ENCODE measurements at places on chromosomes 4 and X. TPM values are rescaled to one million over a fixed set of nuclear protein-coding genes. Genes with fewer than 3 reads are reported as not detected.

DNA sequence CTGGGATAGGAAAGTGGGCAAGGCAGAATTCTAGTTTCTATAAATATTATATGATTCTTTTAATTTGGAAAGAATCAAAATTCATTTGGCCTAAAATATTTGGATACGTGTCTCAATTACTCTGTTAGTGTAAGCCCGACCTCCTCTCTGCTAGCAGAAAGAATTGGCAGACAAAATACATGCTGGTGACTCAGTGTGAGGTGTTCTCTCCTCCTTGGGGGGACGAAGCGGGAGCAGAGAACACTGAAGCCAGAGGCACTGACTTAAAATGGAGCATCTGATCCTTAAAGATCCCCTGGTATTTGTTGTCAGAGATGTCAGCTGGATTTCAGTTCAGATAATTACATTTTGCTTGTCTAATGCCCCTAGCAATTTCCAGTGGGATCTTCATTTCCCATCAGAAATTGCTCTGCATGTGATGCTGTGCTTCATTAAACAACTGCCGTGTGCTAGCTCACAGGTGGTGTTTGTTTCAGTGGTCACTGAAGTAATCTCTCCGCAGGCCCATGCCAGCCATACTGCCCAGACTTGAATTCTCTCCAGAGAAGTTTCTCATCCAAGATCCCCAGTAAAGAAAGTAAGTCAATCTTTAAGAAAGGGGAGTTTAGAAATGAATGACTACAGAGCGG, 188.7 kb upstream of the TLL1 start:
- DNase-seq, result no peak

DNA sequence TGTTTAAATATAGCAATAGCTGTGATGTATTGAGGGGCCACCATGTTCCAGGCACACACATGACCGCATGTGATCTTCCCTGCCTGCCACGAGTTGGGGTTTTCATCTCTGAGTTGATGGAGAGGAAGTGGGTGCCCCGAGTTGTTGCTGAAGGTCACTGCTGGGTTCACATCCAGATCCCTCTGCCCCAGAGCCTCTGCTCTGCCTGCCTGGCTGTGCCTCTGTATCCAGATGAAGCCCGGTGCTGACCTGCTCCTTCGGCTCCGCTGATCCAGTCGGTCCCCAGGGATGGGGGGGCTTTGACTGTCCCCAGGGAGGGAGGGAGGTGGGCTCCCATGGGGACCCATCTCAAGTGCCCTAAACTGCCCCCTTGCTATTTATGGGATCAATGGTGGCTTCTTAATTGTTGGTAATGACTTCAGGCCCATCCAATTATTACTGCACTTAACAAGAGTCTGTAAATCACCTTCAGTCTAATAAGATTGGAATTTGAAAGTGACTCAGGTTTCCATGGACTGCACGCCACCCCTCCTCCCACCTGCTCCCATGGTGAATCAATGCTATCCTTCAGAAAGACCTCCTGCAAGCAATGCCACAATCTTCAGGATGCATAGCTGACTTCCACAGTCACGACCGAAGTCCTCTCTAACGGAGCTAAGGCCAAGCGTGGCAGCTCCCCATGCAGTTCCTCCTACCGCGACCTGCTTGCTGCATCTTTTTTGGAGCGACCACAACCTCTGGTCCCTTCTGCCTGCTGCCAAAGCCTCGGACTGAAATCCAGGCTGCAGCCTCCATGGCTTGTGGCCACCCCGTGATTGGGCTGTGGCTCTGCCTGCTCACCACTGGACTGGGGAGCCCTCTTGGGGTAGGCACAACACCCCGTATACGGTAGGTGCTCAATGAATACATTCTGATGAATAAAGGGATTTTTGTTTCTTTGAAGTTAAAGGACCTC, 73.1 kb downstream of the CPZ start:
- DNase-seq, result no peak

GRCh38 chrX:50117476-50117875, 83.3 kb downstream of the AKAP4 start:
- DNase-seq, result no peak

- no peak for DNase-seq
Observed at GRCh38 chr4:169200361-169201030, 70.3 kb downstream of the SH3RF1 start.

DNA sequence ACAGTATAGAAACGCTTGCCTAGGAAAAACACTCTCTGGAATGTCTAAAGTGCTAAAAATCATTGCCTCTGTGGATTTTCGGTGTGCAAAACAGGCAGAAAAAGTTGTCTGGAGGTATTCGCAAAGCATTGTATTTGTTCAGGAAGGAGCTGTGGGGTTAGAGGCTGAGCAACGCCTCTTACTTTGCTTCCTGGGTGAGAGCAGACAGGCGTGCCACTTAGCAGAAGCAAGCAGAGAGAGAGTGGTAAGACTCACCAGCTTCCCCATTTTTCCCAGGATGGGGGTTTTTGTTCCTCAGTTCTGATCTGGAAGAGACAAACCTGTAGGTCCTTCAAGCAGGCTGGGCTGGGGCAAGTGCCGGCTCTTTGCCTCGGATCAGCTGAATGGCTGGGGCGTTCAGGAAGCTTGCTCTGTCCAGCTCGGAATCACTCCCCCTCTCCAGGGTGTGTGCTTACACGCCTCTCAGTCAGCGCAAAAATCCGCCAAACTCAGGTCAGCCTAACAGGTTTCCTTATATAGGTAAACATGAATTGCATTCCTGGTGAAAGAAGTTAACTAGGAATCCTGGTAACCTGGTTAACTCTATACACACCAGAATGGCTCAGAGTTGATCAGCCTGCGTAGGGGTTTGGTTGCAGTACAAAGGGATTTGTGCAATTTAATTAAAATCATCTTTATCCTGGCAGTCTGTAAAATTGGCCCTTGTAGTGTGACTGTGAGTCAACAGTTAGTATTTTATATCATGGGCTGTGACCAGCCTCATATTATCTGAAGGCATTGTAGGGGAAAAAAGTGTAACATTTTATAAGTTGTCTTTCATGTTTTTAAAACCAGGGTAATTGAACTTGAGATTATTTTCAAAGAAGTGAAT, 213.1 kb upstream of the MID1 start:
- peak; percentile 47 for DNase-seq

DNA sequence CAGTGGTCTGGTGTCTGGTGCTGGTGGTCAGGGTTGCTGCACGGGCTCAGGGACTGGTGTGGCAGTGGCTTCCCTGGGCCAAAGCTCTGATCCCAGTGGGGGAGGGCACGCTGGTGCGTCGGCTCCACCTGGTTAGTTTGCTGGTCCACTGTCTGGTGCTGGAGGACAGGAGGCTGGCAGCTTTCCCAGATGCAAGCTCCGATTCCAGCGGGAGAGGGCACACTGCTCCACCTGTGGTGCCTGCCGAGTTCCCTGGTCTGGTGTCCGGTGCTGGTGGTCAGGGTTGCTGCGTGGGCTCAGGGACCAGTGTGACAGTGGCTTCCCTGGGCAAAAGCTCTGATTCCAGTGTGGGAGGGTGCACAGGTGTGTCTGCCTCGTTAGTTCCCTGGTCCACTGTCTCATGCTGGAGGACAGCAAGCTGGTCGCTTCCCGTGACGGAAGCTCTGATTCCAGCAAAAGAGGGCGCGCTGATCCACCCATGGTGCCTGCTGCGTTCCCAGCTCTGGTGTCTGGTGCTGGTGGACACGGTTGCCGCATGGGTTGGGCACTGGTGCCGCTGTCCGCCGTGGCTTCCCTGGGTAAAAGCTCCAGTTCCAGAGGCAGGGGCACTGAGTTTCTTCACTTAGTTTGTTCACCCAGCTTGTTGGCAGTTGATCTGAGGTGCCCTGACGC, 5.8 kb downstream of the VMA21 start:
- peak; percentile 34 for DNase-seq

- DNase-seq, result no peak
Observed at GRCh38 chr4:10584042-10584441, 100.5 kb downstream of the CLNK start.

GRCh38 chr4:109703664-109704361, 568 bp upstream of the CASP6 start:
- no peak for DNase-seq

DNA sequence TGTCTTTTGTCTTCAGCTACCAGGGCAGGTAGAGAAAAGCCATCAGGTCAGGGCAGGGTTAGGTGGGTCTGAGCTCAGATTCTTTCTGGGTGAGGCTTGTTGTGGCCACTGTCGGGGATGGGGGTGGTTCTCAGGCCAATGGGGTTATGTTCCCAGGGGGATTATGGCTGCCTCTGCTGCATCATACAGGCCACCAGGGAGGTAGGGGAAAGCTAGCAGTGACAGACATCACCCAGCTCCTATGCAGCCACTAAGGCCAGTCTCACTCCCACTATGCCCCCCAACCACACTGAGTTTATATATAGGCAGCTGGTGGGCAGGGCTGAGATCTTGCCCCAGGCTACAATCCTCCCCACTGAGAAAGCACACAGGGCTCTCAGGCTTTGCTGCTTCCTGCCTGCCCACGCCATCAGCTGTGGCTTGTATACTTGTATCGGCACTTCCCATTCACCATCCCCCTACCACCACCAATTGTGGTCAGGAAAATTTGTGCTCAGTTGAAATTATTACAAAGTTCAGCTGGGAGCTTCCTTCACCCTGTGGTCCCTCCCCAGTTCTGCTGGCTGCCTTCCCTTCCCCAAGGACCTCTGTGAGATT, 72.6 kb upstream of the PTPN13 start:
- no peak for DNase-seq

GRCh38 chrX:38371641-38372040, 19.2 kb downstream of the OTC start:
- DNase-seq, result no peak

- no peak for DNase-seq
Observed at GRCh38 chr4:84952004-84952403, 14.5 kb downstream of the WDFY3 start.

CSN3 gene
- total RNA-seq, result not detected

FAM47A gene
- not detected for total RNA-seq

ZDHHC9 gene
- total RNA-seq, result 20.2 TPM

RAB41 gene
- total RNA-seq, result not detected

SPOCK3 gene
- 0.28 TPM for total RNA-seq

NMU gene
- 12.9 TPM for total RNA-seq

SHISA3 gene
- 1.7 TPM for total RNA-seq

TRPC3 gene
- 0.13 TPM for total RNA-seq

MSX1 gene
- not detected for total RNA-seq

SPANXA2 gene
- not detected for total RNA-seq

PRRG1 gene
- 9.0 TPM for total RNA-seq

Measured in H9 (cell line).